ENCODE measurements at places on chromosomes 4 and X.

GRCh38 chr4:153452658-153453378, 13.3 kb upstream of the TMEM131L start:
- DNase-seq = no peak

- no peak for DNase-seq
Observed at GRCh38 chr4:119284876-119285780, 36.8 kb downstream of the FABP2 start.

DNA sequence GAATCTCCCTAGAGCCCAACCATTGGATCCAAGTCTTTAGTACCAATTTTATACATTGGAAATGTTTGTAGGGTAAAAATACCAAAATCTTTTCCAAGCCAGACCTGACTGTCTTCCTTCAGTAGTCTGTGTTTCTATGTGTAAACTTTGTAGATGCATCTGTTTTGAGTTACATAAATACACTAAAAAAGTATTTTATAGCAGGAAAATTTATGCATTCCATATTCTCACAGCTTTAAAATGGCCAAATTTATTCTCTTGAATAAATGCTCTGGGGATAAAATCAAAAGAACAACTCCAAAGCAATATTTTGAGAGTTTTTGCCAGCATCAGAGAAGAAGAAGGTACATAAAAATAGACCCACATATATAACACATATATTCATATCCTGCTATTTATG, 377.4 kb downstream of the PPP3CA start:
- DNase-seq = no peak

GRCh38 chr4:95540227-95540626, 8.5 kb downstream of the UNC5C start:
- DNase-seq = no peak

GRCh38 chr4:41140410-41140809, 73.9 kb downstream of the APBB2 start:
- DNase-seq = no peak

GRCh38 chr4:168715896-168716295, 219.0 kb downstream of the PALLD start:
- no peak for DNase-seq

GRCh38 chrX:17596546-17597205, 140.6 kb upstream of the SCML1 start:
- no peak for DNase-seq

DNA sequence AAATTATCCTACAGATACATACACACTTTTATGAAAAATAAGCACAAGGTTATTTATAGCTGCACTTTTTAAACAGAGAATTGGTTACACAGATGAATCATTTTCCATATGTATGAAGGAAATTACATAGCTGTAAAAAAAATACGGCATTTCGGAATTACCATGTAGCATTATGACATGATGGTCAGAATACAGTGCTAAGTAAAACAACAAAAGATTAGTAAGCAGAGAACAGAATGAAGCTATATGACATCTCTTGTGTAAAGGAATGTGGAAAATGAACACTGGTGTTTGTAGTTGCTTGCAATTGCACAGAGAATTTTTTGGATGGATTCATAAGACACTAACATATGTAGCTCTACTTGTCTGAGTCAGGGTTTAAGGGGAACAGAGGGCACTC, 1222.0 kb upstream of the PRKX start:
- no peak for DNase-seq

GRCh38 chrX:55716937-55717336, 612 bp upstream of the RRAGB start:
- DNase-seq = no peak

- DNase-seq = no peak
Observed at GRCh38 chr4:48250343-48250742, 19.3 kb downstream of the TEC start.
